NCI-H1694 (cell line): ENCODE measurements at places on chromosomes 11 and 22.

GRCh38 chr11:2810411-2811205, 75.0 kb downstream of the CDKN1C start:
- DNase-seq, result no peak

GRCh38 chr11:32139896-32140520, 49.1 kb downstream of the RCN1 start:
- DNase-seq, result no peak

DNA sequence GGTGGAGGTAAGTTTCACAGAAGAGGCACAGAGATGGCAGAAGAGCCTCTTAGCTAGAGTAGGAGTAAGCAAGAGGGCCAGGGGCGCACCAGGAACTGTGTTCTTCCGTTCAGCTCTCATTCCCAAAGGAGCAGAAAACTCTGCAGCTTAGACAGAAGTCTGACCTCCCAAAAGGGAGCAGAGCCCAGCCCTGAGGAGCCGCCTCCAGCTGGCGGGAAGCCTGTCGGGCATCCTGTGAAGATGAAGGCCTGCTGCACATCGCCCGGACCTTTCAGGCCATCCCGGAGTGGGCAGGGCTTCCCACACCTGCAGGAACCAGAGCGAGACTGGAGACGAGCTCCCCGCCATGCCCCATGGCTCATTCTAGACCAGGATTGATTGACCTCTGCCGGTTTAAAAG, 1102.8 kb downstream of the BRD1 start:
- no peak for DNase-seq

DNA sequence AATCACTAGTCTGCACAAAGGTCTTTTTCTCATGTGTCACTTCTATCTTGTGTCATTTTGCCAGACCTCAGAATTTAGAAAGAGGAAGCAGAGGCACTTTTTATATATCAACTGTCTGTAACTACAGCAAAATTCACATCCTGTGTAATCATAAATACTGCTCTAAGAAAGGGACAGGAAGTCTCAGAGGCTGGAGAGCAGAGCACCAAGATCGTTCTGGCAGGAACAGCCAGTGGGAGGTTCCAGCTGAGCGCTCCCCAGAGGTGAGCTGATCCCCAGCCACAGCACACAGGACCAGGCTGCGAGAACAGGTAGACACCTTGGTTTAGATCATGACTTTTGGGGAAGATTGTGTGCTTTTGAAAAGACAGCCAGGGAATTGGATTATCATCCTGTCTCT, at the start of gene MS4A7:
Gene MS4A7 (plus strand): TSS at position 179 of the 400 bp plus-strand sequence. CDS start 4,610 bp downstream, outside the sequence.
- DNase-seq, result no peak

DNA sequence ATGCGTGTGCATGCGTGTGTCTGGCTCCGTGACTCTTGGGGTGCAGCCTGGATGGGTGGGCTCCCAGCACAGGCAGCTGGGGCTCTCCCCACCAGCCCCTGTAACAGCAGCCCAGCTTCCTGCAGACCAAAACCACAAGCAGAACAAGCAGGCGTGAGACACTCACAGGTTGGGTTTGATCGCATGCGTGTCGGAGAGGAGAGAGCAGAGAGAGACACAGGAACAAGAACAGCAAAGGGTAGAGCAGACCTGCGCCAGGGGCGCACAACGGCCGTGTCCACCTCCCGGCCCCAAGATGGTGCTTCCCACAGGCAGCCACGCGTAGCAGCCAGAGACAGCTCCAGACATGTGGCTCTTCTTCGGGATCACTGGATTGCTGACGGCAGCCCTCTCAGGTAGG, at the start of gene CD6:
Gene CD6 (plus strand): TSS at position 161 of the 400 bp plus-strand sequence. CDS start 186 bp downstream, at position 347.
- no peak for DNase-seq

DNA sequence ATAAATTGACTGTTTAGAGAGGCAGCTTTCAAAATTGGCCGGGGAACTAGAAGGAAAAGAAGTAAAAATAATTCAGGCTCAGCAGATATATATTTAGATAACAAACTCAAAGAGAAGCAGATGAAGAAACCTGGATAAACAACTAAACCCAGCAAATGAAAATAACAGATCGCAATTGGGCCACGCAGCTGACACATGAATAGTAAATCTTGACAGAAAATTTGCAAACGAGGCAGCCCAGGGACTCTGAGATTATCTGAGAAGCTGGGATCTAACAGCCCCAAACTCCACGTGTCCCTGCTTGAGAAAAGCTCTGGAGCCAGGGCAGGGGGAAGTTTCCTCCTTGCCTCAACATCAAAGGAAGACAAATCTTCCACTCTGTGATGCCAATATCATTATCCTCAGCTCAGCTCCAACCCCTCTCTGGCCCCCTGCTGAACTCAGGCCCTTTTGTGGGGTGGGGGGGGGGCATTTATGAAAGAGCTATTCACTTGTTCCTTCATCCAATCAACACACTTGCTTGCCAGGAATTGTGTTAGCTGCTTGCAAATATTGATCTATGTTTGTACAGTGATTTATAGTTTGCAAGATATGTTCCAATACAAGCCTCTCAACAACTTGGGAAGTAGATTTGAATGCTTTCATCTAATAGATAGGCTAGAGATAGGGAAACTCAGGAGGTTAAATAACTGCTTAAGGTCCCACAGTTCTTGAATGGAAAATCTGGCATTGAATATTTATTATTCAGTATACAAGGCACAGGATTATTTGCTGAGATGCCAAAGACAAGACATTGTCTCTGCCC, 72.5 kb upstream of the C11orf87 start:
- no peak for DNase-seq

DNA sequence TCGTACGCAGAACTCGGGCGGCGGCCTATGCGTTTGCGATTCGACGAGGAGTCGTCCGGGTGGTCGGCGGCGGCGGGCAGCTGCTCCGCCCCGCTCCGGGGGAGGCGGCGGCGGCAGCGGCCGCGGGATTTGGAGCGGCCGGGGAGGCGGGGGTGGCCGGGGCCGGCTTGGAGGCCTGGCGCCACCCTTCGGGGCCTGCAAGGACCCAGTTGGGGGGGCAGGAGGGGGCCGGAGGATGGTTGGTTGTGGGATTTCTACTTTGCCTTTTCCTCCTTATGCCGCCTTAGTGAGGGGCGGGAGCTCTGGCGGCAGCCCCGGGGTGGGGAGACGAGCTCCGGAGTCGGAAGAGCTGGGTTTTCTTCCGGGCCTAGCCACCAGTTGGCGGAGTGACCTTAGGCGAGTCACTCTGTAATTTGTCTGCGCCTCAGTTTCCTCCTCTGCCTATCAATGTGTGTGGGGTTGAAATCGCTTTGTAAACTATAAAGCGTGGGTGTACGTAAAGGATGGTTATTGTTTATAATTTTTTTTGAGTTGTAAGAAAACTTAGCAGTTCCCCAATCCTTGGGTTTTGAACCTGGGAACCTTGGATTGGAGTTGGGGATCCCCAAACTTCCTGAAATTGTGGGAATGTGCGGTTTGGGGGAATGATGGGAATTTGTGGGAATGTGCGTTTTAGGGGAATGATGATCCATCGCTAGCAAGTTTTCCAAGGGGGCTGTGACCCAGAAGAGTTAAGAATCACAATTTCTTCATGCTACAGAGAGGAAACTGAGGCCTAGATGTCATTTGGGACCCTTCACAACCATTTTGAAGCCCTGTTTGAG, 679 bp downstream of the TUG1 start:
- DNase-seq, result no peak

GRCh38 chr11:1563149-1563638, 8.9 kb downstream of the DUSP8 start:
- no peak for DNase-seq

GRCh38 chr11:26708736-26709456, 13.0 kb downstream of the SLC5A12 start:
- no peak for DNase-seq

GRCh38 chr11:128018692-128019091, 568.7 kb downstream of the ETS1 start:
- no peak for DNase-seq

DNA sequence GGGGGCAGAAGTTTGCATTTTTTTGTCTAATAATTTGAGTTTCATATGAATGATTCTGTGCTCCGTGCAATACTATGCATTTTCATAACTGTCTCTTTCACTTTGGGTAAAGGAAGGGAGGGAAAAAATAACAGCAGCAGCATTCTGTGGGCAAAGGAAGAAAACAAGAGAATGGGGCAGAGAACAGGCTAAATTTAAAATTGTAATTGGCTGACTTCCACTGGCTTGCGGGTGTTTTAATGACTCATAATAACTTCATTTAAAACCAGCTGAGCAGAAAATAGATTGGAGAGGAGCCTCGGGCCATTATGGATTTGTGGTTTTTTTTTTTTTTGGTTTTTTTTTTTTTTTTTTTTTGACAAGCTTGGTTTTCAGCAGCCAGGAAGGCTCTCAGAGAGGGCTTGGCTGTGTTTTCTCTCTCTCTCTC, 107.4 kb downstream of the ZBTB16 start:
- peak; percentile 66 for DNase-seq

DNA sequence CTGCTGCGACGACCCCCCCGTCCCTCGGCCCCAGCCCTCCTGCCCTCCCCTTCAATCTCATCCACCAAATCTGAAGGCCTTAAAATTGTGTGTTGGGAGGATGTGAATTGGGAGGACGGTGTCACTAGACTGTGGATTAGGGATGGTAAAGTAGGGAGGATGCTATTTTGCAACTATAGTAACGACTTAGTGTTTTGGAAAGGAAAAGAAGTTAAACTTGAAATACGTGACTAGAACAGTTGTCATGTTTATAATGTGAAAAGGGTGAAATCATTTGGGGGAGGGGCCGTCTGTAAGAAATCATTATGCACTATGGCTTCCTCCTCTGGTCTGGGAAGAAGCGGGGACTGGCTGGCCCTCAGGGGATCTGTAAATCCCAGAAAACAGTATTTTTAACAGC, 43.4 kb upstream of the NNMT start:
- no peak for DNase-seq

GRCh38 chr11:77069969-77070582, 3.3 kb downstream of the CAPN5 start:
- no peak for DNase-seq

DNA sequence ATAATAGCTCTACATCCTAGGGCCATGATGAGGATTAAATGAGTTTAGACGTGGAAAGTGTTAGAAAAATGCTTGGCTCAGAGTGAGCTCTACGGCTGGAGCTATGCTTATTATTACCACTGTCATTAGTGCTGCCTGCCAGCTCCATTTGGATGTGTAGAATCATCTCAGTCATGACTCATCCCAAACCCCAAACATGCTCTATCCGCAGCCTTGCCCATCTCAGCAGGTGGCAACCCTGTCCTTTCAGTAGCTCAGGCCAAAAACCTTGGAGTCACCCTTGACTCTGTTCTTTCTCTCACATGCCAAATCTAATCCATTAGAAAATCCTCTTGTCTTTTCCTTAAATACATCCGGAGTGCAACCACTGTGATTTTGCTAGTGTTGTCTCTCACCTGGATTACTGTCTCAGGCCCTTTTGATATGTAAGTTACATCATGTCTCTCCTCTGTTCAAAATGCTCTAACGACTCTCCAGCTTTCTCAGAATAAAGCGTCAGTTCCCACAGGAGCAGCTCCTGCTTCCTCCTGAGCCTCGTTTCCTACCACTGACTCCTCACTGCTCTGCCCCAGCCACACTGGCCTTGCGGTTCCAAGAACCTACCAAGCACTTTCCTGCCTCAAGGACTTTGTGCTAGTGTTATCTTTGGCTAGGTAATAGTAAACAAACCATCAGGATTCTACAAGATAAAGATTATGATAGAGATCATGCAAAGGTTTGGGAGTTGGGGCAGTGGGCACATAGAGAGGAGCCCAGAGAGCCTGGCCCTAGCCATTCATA, 10.5 kb upstream of the CHRM1 start:
- peak; percentile 47 for DNase-seq

- no peak for DNase-seq
Measured at GRCh38 chr22:35739076-35739930, 21.6 kb downstream of the APOL5 start.

- no peak for DNase-seq
Measured at GRCh38 chr22:39181778-39182177, 29.3 kb upstream of the CBX7 start.

- no peak for DNase-seq
Measured at GRCh38 chr22:39545386-39546365, 13.1 kb upstream of the RPS19BP1 start.

- no peak for DNase-seq
Measured at GRCh38 chr22:20219667-20220628, 48.2 kb downstream of the RTN4R start.
